ENCODE measurements at places on chromosomes 1 and 21.
A peak's percentile ranks its signal among the peaks of the same experiment; 100 is the strongest.

DNA sequence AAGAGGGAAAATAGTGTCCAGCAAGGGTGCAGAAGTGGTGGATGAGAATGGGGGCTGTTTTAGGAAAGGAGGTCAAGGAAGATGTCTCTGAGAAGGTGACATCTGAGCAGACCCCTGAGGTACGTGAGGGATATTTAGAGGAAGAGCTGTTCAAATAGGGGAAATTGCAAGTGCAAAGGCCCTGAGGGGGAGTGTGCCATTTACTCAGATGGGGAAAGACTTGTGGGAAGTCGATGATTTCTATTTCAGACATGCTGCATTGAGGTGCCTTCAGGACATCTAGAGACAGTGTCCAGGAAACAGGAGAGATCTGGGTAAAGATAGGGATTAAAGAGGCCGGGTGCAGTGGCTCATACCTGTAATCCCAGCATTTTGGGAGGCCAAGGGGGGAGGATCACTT is 10.4 kb upstream of the ADGRB2 start:
- no peak for DNase-seq

DNA sequence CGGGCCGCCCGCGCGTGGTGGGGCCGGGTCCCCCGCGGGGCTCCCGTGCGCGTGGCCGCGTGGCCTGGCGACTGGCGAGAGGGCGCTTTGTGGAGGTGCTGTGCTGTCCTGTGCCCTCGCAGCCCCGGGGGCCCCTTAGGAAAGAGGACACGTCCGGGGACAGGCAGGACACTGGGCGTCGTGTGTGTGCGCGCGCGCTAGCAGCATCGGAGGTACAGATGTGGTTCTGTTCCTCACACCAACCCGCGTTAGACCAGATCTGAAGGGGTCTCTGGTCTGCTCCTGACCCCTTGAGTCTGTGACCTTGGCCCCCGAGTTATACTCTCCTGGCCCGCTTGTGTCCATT is 489 bp downstream of the ACTN2 start:
- no peak for DNase-seq

- no peak for DNase-seq
These were observed 103.1 kb downstream of the LHX8 start for GRCh38 chr1:75237316-75237715.

DNA sequence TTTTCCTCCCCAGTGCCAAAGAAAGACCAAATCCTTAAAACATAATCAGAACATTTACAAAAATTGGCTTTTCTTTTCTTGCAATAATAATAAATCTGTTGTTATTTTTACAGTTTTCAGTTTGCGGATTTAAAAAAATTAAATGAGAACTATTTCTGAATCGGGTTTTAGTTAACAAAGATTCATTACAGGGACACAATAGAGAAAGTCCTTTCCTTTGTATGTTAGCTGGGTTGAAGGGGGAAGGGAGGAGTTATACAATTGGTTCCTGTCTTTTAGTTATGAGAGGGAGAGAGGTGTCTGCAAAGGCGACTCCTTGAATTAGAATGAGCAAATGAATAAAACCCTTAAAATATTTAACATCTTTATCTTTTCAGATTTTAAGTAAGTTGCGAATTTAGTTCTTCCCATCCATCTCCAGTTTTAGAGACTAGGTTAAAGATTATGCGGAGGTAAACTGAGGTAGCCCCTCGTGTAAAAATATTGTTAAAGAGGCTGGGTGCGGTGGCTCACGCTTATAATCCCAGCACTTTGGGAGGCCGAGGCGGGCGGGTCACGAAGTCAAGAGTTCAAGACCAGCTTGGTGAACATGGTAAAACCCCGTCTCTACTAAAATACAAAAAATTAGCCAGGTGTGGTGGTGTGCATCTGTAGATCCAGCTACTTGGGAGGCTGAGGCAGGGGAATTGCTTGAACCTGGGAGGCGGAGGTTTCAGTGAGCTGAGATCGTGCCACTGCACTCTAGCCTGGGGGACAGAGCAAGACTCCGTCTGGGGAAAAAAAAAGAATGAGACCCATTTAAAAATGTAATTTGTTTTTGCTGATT is 3.9 kb downstream of the SPEN start:
- DNase-seq, result no peak

DNA sequence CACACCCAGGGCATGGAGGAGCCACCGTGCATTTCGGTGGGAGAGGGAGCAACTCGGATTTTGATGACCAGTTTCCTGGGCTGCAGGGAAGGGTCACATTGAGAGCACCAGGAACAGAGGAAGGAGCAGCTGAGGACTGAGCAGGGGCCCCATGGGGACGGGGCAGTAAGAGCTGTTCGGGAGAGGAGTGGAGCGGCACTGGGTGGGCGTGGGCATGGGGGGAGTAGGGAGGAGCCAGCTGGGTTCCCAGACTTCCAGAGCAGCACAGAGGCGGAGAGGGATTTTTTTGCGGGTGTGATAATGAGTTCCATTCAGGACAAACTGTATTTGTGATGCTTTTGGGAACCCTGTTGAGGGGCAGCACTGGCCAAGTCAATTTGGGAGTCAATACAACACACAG is 17.4 kb upstream of the GPR153 start:
- DNase-seq, result no peak

DNA sequence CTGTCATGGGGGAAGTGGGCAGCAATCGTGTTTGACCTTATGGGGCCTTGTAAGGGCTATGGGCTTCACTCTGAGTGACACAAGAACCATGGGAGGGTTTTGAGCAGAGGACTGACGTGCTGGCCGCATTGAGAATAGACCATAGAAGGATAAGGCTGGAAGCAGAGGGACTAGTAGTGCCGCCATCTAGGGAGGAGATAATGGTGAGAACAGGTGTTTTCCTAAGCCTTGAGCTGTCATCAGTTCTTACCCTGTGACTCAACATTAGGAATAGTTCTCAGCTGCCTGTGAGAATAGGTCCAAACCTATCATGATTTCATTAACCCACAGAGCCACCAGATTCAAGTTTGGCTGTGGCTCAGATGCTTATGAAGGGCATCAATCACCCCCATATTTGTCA is 228.5 kb downstream of the CACNA1E start:
- no peak for DNase-seq

DNA sequence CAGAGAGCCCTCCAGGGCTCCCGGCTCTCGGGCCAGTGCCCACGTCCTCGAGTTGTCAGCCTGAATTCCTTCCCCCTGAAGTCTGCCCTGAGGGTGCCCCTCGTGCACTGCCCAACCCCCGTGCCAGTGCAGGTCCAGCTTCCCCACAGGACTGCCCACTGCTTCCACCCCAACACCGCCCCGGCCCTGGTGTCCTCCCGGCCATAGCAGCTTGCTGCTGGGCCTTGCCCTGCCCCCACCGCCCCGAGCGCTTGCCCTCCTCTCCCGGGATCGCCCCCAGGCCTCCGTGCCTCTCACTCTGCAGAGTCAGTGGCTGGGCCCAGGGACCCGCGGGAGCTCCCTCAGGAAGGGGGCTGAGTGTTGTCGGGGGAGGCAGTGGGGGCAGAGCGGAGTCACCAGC is 24.1 kb upstream of the ARHGEF16 start:
- no peak for DNase-seq

- no peak for DNase-seq
These were observed 603.5 kb upstream of the ADAMTS5 start for GRCh38 chr21:27570306-27570868.

DNA sequence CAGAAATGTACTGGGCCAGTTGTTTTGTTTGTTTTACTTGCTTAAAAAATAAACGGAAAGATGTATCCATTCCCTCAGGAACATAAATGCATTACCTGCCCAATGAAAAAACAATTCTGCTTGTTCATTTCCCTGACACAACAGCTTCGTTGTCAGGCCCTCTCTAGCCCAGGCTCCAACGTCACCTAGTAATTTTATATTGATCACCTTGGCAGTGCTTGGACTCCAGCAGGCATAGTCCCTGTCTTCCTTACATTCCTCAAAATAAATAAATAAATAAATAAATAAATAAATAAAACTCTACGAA is 1.2 kb downstream of the CEP170 start:
- DNase-seq, result no peak

GRCh38 chr1:202616355-202616915 is 93.8 kb downstream of the SYT2 start:
- no peak for DNase-seq

- no peak for DNase-seq
These were observed 1.3 kb upstream of the LIN28A start for GRCh38 chr1:26409191-26409807.

GRCh38 chr1:154502744-154503115 is 518 bp upstream of the SHE start:
- no peak for DNase-seq

- no peak for DNase-seq
These were observed 12.7 kb downstream of the MTFR1L start for GRCh38 chr1:25832336-25833037.

DNA sequence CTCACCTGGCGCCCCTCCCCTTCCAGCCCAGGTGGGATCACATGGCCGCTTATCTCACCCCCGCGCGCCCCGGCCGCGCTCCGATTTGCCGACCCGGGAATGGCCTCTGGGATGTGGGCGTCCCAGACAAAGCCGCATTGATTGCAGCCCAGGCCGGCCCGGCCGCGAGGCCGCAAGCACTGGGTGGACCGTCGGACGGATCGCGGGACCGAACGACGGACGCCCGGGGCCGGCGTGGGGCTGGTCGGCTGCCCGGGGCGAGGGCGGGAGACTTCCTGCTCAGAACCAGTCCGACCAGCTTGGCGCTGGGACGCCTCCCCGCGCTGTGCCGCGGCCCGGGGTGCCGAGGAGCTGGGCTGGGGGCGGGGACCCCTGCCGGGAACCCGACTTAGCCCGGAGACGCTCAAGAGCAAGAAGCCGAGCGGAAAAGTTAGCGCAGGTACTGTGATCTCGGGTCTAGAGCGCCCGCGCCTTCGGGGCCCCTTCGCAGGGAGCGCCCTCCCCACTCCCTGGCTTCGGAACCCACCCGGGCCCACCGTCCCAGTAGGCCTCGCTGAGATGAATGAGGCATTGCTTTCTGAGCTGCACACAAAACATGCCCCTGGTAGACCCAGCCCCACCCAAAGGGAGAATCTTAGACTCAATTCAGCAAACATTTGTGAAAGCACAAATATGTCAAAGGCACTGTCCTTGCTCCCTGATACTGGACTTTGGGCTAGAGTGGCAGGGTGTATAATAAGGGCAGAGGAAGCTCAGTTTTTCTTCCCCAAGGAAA is 415 bp upstream of the LAD1 start:
- no peak for DNase-seq

DNA sequence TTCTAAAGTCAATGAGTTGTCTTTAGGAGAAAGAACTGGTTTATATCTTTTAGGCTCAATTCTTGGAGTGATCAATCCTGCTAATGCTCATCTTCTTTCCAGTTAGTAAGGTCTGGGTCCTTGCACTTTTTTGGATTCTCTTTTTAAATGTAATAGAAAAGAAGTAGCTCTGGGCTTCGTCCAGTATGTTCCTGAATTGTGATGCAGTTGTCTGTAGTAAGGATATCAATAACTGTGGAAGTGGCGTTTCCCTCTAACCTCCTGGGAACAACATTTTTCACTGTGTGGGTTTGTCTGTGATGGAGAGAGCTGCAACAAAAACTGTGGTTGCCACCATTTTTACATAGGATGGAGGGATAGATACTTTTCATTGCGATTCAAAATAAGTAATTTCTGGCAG is 367.2 kb downstream of the USP25 start:
- no peak for DNase-seq

DNA sequence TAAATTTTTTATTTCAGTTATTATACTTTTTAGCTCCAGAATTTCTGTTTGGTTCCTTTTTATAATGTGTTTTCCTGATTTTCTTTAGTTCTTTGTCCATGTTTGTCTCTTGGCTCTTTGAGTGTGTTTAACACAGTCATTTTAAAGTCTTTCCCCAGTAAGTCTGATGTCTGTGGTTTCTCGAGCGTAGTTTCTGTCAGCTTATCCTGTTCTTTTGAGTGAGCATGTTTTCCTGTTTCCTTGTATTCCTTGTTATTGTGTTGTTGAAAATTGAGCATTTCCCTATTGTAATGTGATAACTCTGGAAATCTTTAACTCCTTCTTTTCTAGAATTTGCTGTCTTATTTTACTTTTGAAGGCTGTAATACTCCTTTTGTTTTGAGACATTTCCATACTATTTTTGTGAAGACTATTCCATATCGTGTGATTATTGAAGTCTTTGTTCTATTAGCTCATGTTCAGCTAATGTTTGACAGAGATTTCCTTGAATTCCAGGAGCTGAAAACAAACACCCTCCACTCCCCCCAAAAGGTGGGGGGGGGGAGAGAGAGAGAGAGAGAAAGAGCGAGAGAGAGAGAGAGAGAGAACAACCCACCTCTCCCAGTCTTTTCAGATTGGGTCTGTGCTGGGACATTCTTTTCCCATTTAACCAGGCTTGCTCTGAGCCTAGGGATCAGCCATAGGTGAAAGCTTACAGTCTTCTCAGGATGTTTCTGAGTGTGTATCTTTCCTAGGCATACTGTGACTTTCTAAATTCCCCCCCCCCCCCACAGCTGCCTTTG is 38.3 kb downstream of the SDCCAG8 start:
- no peak for DNase-seq

- no peak for DNase-seq
These were observed 376.9 kb downstream of the GPATCH2 start for GRCh38 chr1:217253985-217254384.

- DNase-seq, result no peak
These were observed 43.2 kb downstream of the ELK4 start for GRCh38 chr1:205588636-205589035.

- DNase-seq, result no peak
These were observed 1.2 kb downstream of the UBR4 start for GRCh38 chr1:19208710-19209438.

GRCh38 chr21:26055841-26056264 is 114.7 kb downstream of the APP start:
- no peak for DNase-seq

GRCh38 chr1:4976859-4977440 is 322.5 kb downstream of the AJAP1 start:
- DNase-seq, result no peak

GRCh38 chr21:36596174-36596573 is 102.7 kb upstream of the SIM2 start:
- DNase-seq, result no peak

GRCh38 chr1:62045574-62045973 is 149.1 kb upstream of the L1TD1 start:
- peak; percentile 99 for DNase-seq

DNA sequence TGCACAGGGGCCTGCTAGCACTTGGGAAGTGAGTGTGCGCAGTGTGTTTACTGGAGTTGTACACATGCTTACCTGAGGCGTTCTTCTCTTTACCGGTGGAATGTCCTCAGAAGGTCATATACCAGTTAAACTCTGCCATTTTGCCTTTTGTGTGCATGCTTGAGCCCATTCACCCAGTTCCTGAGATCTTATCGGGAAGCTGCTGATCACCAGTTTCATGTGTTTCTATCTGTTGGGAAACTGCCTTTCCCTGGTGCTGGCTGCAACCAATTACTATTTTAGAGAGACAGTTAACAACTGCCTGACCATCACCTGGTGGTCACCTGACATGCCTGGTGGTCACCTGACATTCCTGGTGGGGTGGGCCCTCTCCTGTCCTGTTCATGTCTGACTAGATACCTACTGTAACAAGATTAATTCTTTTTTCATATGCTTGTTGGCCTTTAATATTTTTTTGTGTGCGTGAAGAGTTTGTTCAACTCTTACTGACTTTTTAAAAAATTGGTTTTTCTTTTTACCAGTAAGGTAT is 137.0 kb downstream of the RASAL2 start:
- DNase-seq, result no peak
